NCI-H1436 (cell line): ENCODE measurements at places on chromosomes 5 and 9.

DNA sequence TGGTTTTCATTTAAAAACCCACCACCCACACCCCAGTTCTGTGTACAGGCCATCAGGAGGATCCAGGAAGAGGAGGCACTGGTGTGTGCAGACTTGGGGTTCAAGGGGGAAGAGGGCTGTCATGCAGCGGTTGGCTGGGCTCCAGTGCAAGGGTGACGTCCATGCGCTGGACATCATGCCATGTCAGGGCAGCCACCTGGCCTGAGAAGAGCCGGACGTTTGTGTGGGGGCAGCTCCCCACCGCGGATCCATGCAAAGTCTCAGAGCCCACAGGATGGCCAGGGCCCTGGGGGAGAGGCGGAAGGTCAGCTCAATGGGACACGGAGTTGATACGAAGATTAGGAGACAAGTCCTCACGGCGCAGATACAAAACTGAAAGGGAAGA, 11.1 kb downstream of the BRD9 start:
- DNase-seq, result no peak

DNA sequence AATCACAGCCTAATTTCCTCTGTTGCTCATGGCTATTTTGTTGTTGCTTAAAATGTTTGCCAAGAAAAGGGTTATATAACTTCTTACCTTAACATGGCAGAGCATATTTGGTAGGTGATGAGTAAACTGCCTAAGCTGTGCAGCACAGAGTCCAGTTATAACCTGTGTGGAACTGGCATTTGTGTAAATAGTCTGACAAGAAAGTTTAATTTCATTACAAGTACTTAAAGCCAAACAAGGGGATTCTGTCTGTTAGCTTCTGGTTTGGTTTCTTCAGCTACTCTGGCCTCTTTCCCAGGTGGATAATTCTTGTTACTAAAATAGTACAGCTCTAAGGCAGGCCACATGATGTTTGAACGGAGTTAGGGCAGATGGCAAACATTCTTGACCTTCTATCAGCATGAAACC, 72.2 kb downstream of the PTCD2 start:
- no peak for DNase-seq

- DNase-seq, result peak; percentile 84
These were observed 104.0 kb upstream of the ZNF366 start for GRCh38 chr5:72611118-72611730.

GRCh38 chr5:158910782-158911692, 188.7 kb downstream of the EBF1 start:
- no peak for DNase-seq

DNA sequence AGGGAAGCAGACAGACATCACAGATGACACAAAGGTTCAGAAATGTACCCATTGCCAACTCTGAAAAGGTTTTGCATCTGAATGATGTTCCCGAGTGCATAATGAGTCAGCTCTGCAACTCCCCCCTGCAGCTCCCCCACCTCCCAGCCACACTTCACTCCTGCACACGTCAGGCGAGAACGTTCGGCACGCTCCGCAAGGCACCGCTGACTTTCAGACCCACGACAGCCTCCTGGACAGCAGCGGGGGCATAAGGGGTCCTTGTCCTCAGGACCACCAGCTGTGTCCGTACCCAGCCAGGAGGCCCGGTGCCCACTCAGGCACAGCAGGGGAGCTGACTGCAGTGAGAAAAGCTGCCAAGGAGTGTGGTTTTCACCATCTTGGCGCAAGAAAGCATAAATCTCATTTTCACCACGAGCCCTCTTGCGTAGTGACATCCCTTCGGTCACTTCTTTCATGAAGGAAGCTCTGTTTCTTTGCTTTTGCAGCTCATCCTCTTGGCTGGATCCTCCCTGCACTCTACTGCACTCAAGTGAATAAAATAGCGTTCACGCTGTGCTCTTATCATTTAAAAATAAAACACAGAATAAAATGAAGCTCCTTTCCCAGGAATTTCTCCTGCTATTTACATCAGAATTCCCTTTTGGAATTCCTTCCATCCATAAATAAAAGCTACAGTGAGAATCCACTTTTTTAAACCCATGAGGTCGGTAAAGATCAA, 9.9 kb downstream of the GFPT2 start:
- DNase-seq, result no peak

GRCh38 chr5:126171916-126172315, 251.3 kb upstream of the GRAMD2B start:
- no peak for DNase-seq

DNA sequence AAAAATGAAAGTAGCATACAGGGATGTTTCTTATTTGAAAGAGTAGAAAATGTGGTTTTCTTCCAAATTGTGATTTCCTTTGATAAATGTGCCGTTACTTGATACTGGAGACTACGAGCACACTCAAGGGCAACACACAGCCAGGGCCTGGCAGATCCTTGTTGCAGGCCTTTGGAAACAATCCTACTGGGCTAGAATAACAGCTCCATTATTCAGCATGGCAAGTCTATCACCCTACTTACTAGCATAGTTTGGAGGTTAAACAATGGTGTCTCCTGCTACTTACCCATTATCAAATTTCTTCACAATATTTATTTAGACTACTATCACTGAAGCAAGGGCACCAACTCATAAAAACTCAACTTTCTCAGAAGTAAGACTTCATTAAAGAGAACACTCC, 140.8 kb upstream of the ZNF608 start:
- DNase-seq, result no peak

GRCh38 chr5:119358901-119359603, 3.2 kb downstream of the TNFAIP8 start:
- no peak for DNase-seq

GRCh38 chr5:106732624-106733023, 938.1 kb downstream of the EFNA5 start:
- no peak for DNase-seq

DNA sequence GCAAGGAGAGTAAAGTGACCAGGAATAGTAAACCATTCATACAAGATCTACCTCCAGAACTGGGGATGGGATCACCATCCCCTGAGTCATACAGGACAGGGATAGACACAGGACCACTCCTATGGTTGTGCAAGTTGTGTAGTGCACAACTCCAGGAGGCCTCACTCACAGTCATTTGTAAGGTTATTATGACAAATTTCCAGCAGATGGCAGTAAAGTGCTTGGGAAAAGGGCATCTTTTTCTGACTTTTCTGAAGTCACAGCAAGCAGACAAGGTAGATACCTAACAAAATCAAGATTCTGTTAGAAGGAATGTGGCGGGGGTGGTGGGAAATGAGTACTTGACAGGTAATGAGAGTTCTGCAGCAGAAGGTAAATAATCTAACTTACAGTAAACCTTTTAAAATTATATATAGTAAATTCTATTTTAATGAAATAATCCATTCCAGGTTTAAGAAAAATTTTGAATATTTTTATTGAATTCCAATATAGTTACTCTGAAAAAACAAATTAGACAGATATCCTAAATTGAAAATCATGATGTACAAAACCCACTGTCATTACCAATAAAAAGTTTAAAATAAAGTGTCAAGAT, 16.7 kb upstream of the KIF27 start:
- peak; percentile 58 for DNase-seq

GRCh38 chr9:68780720-68781119, 75.7 kb downstream of the PIP5K1B start:
- no peak for DNase-seq

GRCh38 chr5:148569948-148570347, 84.4 kb downstream of the HTR4 start:
- DNase-seq, result no peak

DNA sequence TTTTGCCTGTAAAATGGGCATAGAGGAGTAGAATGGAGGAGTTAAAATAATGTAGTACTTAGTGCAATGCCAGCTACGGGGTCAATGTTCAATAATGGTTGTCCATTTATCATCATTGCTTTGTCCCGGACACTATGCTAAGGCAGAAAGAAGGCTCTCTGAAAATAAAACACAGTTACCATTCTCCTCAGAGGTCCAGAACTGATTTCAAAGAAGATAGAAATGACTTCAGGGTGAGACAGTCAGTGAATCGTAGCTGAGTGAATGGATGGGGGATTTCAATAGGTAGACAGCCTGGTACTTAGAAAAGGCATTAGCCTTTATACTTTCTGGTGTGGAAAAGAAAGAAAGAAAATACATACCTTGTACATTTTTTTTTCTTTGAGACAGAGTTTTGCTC, 1.2 kb upstream of the AK3 start:
- DNase-seq, result no peak

- no peak for DNase-seq
These were observed 60.3 kb upstream of the RIOK2 start for GRCh38 chr5:97243353-97243752.

- no peak for DNase-seq
These were observed 21.1 kb downstream of the IRF1 start for GRCh38 chr5:132469380-132470009.

- DNase-seq, result no peak
These were observed 6.2 kb upstream of the GMCL2 start for GRCh38 chr5:178193251-178193809.

GRCh38 chr9:118000581-118000980, 296.4 kb downstream of the TLR4 start:
- DNase-seq, result no peak

GRCh38 chr5:17019324-17019723, 83.2 kb upstream of the MYO10 start:
- no peak for DNase-seq

- DNase-seq, result no peak
These were observed 56.7 kb upstream of the FOXB2 start for GRCh38 chr9:76962732-76963131.

- DNase-seq, result peak; percentile 49
These were observed at the start of gene PBX3 for GRCh38 chr9:125747053-125747764. PBX3 (plus strand) TSS chr9:125747373.

GRCh38 chr5:143433670-143434069, 30.2 kb upstream of the NR3C1 start:
- no peak for DNase-seq

DNA sequence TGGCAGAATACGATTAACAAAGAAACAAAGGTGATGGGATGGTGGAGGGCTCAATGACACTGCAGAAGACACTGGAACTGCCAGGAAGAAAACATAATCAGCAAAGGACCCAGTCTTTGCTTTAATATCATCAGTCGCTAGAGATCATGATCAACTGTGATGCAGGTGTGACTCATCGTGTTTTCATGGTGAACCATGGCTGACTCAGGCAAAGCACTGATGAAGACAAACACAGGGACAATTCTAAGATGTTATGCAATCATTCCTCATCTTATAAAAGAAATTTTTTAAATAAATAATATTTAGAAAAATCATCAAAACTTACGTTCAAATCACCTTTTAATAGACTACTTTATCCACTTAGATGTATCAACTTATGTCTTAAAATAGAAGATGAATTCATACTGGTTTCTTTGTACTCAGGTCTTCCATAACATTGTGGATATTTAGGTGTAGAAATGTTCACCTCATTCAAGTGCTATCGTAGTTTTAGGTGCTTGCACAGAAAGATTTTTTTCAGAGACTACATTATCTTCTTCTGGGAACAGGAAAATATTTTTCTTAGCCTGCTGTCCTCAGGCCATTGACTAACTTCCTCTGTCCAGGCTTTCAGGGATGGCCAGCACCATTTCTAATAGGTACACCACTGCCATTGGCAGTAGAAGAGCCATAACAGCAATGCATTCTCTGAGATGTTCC, 673.4 kb upstream of the MEF2C start:
- DNase-seq, result no peak

GRCh38 chr5:19855031-19855430, 133.0 kb downstream of the CDH18 start:
- DNase-seq, result no peak

GRCh38 chr9:112711050-112711689, 6.7 kb downstream of the INIP start:
- peak; percentile 2 for DNase-seq

DNA sequence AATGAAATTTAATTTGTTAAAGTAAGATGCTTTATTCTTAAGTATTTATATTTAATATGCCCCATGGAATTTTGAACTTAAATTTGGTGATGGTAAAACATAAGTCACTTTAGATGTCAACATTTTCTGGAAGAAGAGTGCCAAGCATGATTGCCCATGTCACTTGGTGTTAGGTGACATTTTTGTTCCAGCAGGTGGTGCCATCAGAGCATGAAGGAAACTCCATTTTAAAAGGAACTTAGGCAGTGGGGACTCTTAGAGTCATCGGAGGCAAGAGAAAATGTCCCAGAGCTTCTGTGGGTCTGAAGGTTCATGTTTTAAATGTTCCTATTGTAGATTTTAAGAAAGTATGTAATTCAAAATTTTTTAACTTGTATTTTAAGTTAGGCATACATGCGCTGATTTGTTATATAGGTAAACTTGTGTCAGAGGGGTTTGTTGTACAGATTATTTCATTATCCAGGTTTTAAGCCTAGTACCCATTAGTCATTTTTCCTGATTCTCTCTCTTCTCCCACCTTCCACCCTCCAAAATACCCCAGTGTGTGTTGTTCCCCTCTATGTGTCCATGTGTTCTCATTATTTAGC, 789.3 kb downstream of the SEMA5A start:
- no peak for DNase-seq

DNA sequence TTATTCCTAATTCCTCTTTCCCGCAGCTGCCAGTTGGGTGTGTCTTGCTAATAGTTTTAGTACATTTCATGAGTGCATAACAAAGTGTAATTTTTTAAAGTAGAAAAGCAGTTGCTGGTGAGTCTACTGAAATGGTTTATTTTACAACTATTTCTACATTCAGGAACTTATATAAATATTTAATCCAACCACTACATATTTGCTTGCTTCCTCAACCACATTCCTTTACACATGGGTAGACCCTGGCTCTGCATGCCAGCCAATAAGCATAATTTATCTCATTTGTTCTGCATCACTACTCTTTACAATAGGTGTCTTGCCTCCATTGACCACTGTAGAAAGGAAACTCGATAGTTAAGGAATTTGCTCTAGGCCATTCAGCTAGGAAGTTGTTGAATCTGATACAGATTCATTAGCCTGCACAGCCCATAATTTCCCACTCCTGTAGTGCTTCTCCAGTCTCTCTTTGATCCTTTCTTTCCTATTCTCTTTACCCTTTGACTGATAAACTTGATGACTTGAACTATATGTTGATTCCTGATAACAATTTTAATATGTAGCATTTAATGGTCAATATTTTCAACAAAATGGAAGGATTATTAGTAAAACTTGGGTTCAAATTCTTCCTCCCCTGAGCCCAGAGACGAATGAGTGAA, 342.5 kb upstream of the ACTBL2 start:
- DNase-seq, result no peak

GRCh38 chr9:133995012-133995896, 3.1 kb upstream of the VAV2 start:
- peak; percentile 18 for DNase-seq

- no peak for DNase-seq
These were observed 723.8 kb upstream of the EDIL3 start for GRCh38 chr5:85108471-85108870.
